ENCODE measurements at places on chromosomes 4 and X.

- peak; percentile 17 for DNase-seq
- peaks cover 20% of the 10 kb centered on the region for H3K4me1 ChIP-seq
- no peaks in the 10 kb centered on the region for H3K27me3 ChIP-seq
- peaks cover 17% of the 10 kb centered on the region for H3K36me3 ChIP-seq
Observed at GRCh38 chr4:2931512-2932301, 31.5 kb downstream of the NOP14 start.

DNA sequence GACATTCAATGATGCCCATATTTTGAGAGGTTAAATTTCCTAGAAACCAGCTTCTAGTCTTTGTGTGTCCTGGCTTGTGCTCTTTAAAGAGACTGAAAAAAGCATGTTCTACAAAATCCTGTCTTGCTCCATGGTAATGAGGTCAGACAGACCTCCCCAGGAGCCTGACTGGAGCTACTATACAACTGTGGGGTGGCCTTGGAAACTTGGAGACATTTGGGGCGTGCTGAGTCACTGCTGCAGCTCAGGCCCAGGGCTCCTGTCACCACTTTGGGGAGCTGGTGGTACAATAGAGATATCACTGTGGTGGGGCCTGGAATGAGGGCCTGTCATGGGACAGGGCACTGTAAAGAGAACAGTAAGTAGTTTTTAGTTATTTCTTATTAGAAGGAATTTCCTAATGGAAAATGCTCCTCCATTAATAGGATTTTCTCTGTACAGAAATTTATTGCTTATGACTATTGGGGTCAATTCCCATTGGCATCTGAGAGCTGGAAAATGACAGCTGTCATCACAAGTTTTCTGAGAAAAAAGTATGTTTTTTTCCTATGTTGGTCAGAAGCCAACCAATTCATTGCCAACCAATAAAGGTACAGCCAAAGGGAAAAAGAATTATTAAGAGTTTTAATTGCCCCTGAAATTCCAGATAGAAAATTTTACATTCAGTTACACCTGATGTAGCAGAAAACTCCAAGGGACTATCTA, 207.4 kb upstream of the JADE1 start:
- no peaks in the 10 kb centered on the region for H3K27me3 ChIP-seq
- no peak for DNase-seq
- H3K36me3 ChIP-seq, result no peaks in the 10 kb centered on the region
- peak overlapping the region; percentile 87 for H3K27ac ChIP-seq
- H3K4me1 ChIP-seq, result peaks cover 71% of the 10 kb centered on the region

- H3K4me1 ChIP-seq, result peaks cover 2% of the 10 kb centered on the region
- H3K36me3 ChIP-seq, result no peaks in the 10 kb centered on the region
- H3K27ac ChIP-seq, result no peak overlapping the region
- DNase-seq, result no peak
- H3K4me3 ChIP-seq, result no peak overlapping the region
- H3K27me3 ChIP-seq, result no peaks in the 10 kb centered on the region
Observed at GRCh38 chr4:67571975-67572374, 13.4 kb downstream of the STAP1 start.

DNA sequence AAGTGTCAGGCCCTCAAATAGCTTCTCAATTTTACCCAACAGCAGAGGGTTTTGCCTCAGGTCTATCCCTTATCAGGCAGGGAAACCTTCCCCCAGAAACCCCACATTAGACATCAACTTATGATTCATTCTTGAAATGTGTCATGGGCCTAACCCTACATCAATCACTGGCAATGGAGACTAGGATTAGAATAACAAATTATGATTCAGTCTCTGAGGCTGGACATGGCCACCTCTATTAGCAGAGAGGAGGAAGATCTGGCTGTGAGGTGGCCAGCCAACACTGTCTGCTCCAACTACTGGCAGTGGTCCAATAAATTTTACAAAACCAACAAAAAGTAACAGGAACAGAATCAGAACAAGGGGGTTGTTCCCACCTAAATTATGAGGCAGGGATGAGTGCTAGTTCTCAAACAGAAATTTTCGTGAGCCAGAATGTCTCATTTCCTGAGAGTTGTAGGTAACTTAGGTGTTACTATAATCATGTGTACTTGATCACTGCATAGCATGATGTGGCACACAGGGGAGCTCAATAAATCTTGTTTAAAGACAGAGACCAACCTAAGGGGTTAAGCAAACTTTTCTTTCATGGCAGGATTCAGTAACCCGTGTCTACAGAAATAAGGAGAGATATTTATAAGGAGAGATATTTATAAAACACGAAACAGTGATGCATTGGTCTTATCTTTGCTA, 126.8 kb downstream of the NFKB1 start:
- H3K27ac ChIP-seq, result peak overlapping the region; percentile 4
- no peak for DNase-seq
- peaks cover 7% of the 10 kb centered on the region for H3K36me3 ChIP-seq
- peaks cover 30% of the 10 kb centered on the region for H3K4me1 ChIP-seq
- no peaks in the 10 kb centered on the region for H3K27me3 ChIP-seq
- no peak overlapping the region for H3K4me3 ChIP-seq

- no peak overlapping the region for H3K27ac ChIP-seq
- H3K4me1 ChIP-seq, result peaks cover 3% of the 10 kb centered on the region
Observed at GRCh38 chr4:42644897-42645296, 12.0 kb downstream of the ATP8A1 start.

DNA sequence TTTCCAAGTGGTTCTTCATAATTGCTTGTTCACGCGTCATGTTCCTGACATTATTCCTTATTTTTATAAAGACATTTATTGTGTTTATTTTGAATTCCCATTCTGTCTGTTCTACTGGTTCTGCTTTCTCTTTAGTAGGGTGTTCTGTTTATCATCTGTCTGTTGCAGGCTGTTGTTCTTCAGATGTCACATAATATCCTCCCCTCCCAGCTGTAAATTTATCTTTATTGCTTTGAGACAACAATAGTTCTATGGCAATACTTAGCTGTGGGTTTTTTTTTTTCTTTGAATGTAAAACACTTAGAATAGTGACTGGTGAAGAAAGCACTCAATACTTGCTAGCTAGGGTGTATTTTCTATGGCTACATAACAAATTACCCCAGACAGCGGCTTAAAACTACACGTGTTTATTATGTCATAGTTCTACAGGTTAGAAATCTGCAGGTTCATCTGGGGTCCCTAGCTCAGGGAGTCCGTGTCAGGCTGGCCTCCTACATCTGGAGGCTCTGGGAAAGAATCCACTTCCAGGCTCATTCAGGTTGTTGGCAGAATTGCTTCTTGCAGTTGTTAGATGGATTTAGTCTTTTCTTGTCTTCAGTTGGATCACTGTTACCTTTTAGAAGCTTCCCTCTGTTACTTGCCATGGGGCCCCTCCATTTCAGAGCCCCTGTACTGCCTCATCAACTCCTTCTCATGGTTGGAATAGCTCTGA, 63.4 kb upstream of the ENPEP start:
- no peak for DNase-seq
- H3K4me3 ChIP-seq, result peak overlapping the region; percentile 49
- peaks cover 19% of the 10 kb centered on the region for H3K36me3 ChIP-seq
- peaks cover 29% of the 10 kb centered on the region for H3K4me1 ChIP-seq
- no peaks in the 10 kb centered on the region for H3K27me3 ChIP-seq

- no peak for DNase-seq
- no peaks in the 10 kb centered on the region for H3K27me3 ChIP-seq
- no peak overlapping the region for H3K4me3 ChIP-seq
- no peaks in the 10 kb centered on the region for H3K4me1 ChIP-seq
- no peak overlapping the region for H3K27ac ChIP-seq
Observed at GRCh38 chr4:45438047-45438446, 685.8 kb downstream of the GABRG1 start.

- H3K4me3 ChIP-seq, result no peak overlapping the region
- H3K36me3 ChIP-seq, result peaks cover 26% of the 10 kb centered on the region
- H3K4me1 ChIP-seq, result no peaks in the 10 kb centered on the region
Observed at GRCh38 chrX:72202792-72203401, 21.3 kb downstream of the PIN4 start.

DNA sequence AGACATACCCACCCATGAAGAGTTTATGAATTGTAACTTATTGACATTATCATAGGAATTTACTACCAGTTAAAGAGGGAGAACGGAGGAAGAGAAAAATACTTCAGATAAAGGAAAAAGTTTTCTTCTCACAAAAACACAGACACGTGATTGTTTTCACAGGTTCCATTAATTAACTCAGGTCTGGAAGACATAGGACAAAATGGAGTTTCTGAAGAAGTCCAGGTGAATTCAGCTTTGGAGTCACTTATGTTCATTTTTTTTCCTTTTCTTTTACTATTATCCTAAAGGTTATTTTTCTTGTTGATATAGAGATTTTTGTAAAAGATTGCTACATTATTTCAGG, 20.5 kb downstream of the NIPAL1 start:
- DNase-seq, result no peak
- H3K36me3 ChIP-seq, result peaks cover 22% of the 10 kb centered on the region
- no peaks in the 10 kb centered on the region for H3K27me3 ChIP-seq
- no peak overlapping the region for H3K27ac ChIP-seq
- peaks cover 16% of the 10 kb centered on the region for H3K4me1 ChIP-seq
- H3K4me3 ChIP-seq, result no peak overlapping the region

- H3K27me3 ChIP-seq, result no peaks in the 10 kb centered on the region
- no peak for DNase-seq
- peaks cover 20% of the 10 kb centered on the region for H3K36me3 ChIP-seq
- H3K4me3 ChIP-seq, result no peak overlapping the region
- H3K27ac ChIP-seq, result no peak overlapping the region
- no peaks in the 10 kb centered on the region for H3K4me1 ChIP-seq
Observed at GRCh38 chrX:1380672-1381233, 11.2 kb downstream of the SLC25A6 start.

DNA sequence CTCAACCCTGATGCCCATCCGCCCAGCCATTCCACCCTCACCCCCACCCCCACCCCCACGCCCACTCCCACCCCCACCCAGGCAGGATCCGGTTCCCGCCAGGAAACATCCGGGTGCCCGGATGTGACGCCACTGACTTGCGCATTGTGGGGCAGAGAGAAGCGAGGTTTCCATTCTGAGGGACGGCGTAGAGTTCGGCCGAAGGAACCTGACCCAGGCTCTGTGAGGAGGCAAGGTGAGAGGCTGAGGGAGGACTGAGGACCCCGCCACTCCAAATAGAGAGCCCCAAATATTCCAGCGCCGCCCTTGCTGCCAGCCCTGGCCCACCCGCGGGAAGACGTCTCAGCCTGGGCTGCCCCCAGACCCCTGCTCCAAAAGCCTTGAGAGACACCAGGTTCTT, at the start of gene MAGEA1:
Gene MAGEA1 (plus strand): TSS at position 154 of the 400 bp plus-strand sequence. CDS start 3,106 bp downstream, outside the sequence.
- H3K4me1 ChIP-seq, result no peaks in the 10 kb centered on the region
- no peak for DNase-seq
- no peaks in the 10 kb centered on the region for H3K36me3 ChIP-seq
- no peak within 1 kb of the TSS for H3K27ac ChIP-seq
- H3K27me3 ChIP-seq, result peaks cover 18% of the 10 kb centered on the region

DNA sequence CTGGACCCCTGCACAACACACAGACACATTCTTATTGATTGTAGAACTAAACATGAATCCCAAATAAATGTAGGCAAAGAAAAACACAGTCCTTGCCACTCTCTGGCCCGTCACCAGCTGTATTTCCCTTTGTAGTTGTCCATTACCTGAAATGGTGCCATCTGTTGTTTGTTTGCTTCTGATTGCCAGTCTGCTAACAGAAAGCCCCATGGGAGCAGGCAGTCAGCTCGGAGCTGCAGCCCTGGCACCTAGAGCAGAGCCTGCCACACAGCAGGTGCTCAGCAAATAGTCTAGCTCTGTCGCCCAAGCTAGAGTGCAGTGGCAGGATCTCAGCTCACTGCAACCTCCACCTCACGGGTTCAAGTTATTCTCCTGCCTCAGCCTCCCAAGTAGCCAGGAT, 28.9 kb downstream of the CPLX1 start:
- no peak for DNase-seq
- no peak overlapping the region for H3K27ac ChIP-seq
- no peak overlapping the region for H3K4me3 ChIP-seq
- no peaks in the 10 kb centered on the region for H3K36me3 ChIP-seq
- peaks cover 48% of the 10 kb centered on the region for H3K27me3 ChIP-seq

- no peaks in the 10 kb centered on the region for H3K27me3 ChIP-seq
- no peak for DNase-seq
- H3K36me3 ChIP-seq, result no peaks in the 10 kb centered on the region
- H3K4me1 ChIP-seq, result peaks cover 56% of the 10 kb centered on the region
- H3K27ac ChIP-seq, result no peak overlapping the region
- no peak overlapping the region for H3K4me3 ChIP-seq
Observed at GRCh38 chr4:155612074-155612473, 54.6 kb upstream of the GUCY1A1 start.

DNA sequence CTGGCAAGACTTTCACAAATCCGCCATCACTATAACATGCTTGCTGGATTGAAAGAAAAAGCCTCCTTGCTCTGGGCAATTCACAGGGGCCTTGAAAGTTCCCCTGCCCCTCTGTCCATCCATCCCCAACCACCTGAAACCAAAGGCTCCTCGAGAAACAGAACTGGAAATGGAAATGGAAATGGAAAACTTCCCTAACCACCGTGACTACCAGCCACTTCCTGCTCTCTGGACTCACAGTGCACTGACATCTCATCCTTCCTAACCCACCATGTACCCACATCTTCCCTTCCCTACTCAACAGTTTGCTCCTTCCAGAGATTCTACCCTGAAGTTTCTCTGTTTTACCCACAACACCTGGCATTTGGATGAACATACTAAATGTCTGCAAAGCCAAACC, 603.6 kb upstream of the DIPK2B start:
- H3K4me3 ChIP-seq, result no peak overlapping the region
- peak overlapping the region; percentile 44 for H3K27ac ChIP-seq
- H3K27me3 ChIP-seq, result no peaks in the 10 kb centered on the region
- no peak for DNase-seq
- peaks cover 3% of the 10 kb centered on the region for H3K36me3 ChIP-seq

DNA sequence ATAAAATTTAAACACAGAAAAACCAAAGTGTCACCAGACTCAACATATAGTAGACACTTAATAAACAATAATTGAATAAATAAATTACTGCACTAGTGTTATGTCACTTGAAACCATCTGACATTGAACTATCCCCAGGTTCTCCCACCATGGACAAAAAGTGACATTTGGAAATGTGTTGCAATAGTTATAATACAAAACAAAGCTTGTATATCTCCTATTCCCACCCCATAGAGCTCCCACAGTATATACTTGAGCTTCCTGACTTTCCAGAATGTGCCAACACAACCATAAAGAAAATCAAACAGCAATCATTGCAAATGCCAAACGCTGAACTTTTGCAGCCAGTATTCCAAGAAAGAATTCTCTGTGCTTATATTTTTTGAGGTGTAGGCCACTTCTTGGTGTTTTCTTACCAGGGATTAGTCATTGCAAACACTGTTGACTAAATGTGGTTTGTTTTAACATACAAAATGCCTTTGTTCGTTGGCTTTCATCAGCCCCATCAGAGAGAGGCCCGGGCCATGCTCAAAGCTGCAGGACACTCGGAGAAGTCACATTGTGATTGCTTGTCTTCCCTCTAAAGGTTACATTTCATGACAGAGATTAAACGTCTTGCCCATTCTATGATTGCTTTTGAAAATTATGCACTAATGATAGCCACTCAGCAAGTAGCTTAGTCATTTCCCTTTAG, 33.8 kb downstream of the PPARGC1A start:
- no peak overlapping the region for H3K27ac ChIP-seq
- no peak overlapping the region for H3K4me3 ChIP-seq
- no peaks in the 10 kb centered on the region for H3K36me3 ChIP-seq
- peaks cover 3% of the 10 kb centered on the region for H3K27me3 ChIP-seq
- no peak for DNase-seq

- no peak for DNase-seq
- H3K36me3 ChIP-seq, result no peaks in the 10 kb centered on the region
- H3K27ac ChIP-seq, result no peak overlapping the region
Observed at GRCh38 chr4:168557658-168558057, 60.8 kb downstream of the PALLD start.
